Vagina (tissue), 2 donors: ENCODE measurements at places on chromosomes 4 and X.

GRCh38 chrX:49958727-49959485 is 36.5 kb downstream of the CLCN5 start:
- no peak for DNase-seq

- DNase-seq = no peak
Measured at GRCh38 chr4:25767877-25768725, 94.7 kb downstream of the SEL1L3 start.

DNA sequence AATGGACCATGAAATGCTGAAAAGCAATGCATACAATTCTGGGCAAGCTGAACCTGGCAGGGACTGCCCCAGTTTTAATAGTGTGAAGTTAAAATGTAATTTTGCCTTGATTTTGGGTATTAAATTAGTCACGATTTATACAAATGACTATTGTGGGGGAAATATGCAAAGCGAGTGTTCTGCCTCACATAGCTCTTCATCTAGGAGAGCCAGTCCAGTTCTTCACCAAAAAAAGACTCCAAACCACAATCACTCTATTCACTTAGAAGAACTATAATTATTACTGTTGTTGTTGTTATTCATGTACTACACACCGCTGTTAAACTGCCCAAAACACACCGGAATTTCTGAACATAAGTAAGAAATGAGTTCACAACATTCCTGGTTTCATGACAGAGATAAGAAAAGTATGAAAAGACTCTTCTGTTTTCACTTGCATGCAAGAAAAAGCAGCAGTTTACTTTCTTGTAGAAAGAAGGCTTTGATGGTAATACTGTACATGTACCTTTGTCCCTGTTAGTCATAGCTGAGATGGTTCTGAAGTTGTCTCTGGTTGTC is 101.9 kb downstream of the QRFPR start:
- DNase-seq = no peak

- no peak for DNase-seq
Measured at GRCh38 chrX:20067709-20068561, 48.8 kb downstream of the MAP7D2 start.

GRCh38 chr4:25818876-25819275 is 43.9 kb downstream of the SEL1L3 start:
- no peak for DNase-seq

DNA sequence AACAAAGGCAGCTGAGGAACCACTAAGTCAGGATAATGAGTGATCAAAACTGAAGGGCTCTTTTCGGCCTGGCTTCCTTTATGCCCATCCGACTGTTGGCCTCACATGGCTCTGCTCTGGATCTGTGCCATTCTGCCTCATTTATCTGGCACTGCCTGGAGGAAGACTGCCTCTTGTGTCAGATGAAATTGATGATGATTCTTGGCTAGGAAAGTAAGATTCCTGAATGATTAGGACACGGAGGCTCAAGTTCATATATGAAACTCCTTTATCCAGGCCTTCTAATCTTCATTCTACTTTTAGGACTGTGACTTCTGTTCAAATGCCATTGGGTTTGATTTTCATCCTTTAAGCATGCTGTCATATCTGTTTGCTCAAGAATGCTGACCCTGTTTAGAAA is 475.4 kb upstream of the RPS6KA3 start:
- no peak for DNase-seq
